ENCODE measurements at places on chromosomes 2 and 18.

DNA sequence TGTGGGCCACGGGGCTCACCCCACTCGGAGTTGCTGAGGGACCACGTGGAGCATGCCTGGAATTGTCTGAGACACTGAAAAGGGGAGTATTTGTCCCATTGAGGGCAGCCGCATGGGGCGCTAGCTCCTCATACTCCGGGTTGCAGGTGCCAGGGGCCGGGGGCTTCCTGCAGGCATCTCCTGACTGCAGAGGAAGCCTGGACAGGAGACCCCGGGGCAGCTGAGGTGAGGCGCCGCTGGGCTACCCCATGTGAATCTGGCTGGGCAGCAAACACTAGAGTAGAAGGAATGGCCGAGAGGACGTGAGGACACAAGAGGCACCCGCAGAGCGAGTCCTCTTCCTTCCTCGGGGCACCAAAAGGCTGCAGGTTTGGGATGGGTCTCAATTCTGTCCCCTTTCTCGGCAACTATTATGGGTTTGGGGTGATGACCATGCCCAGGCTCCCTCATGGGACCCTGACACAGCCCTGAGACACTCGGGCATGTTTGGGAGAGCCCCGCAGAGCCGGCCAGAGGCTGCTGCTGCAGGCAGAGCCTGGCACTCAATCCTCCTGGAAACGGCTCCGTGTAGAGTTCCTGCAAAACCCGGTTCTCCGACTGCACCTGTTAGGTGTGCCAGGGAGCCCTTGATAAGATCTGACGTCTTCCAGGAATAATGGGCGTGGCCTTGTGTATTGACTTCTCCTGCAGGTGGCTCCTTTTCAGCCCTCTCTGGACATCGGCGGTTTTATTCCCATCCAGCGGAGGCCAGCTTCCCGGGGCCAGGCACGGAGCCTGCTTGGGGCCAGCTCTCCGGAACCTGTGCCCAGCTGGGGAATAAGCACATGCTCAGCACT lies 77.0 kb downstream of the CTIF start:
- no peak for DNase-seq

DNA sequence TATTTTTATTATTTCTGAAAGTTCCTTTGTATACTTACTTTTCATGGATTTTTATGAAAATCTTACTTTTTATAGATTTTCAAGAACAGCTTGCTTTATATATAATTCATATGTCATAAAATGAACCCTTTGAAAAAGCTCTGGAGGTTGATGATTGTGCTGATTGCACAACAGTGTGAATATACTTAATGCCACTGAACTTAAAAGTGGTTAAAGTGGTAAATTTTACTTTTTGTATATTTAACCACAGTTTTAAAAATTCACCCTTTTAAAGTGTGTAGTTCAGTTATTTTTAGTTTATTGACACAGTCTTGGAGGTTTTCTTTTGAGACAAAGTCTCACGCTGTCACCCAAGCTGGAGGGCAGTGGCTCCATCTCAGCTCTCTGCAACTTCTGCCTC lies 8.4 kb downstream of the SANBR start:
- DNase-seq: no peak

GRCh38 chr2:229300790-229301189 lies 29.7 kb upstream of the PID1 start:
- DNase-seq: no peak

- no peak for DNase-seq
Observed at GRCh38 chr2:14322306-14322705, 310.2 kb upstream of the LRATD1 start.

DNA sequence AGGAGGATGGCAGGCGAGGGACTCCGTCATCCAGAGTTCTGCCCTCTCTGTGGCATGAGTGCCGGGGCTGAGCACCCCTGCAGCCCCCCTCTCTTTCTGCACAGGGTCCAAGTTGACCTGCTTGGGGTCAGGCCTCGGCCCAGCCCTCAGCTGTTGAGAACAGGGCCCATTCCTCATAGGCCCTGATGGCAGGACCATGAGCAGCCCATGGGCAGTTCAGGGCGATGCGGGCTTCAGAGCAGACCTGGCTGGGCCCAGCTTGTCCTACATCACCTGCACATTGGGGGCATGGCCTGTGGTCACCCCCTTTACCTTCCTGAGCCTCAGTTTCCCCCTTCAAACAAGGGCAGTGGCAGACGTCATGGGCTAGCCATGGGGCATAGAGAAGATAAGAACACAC lies 238.1 kb downstream of the SEPTIN10 start:
- no peak for DNase-seq

GRCh38 chr18:63238693-63239075 lies 80.9 kb downstream of the BCL2 start:
- no peak for DNase-seq

- no peak for DNase-seq
Observed at GRCh38 chr2:74047152-74047551, 62.4 kb downstream of the TET3 start.

- no peak for DNase-seq
Observed at GRCh38 chr2:64359892-64360657, 93.9 kb upstream of the LGALSL start.

DNA sequence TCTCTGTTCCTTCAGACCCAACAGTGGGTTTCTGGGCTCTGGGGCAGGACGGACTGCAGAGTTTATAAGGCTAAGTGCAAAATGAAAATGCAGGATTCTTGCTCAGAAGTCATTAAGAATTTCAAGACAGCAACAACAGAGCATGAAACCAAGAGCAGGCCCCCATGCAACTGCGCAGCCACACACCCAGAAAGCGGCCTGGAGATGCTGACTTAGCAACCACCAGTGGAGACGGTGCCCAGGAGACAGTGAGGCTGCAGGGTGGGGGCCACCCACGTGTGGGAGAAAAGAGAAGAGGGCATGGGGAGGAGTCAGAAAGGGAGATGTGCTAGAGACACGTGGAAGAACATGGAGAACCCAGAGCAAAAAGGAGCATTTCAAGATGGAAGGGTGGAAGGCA lies 66.5 kb downstream of the GALNT14 start:
- DNase-seq: no peak

DNA sequence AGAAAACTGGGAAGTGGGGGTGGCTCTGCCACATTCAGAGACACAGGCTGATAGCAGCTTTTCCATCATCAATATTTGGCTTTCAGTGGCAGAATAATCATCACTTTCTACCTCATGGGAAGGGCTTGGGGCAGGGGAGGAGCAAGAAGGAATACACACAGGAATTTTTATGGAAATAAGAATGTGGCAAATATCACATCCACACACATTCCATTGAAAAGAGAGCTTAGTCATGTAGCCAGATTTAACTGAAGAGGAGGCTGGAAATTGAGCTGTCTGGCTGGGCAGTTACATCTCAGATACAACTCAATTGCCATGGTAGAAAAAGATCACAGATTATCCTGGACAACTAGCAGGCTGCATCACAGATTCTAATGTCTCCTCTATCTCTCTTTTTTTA lies 1474.0 kb upstream of the ACVR2A start:
- DNase-seq: no peak

DNA sequence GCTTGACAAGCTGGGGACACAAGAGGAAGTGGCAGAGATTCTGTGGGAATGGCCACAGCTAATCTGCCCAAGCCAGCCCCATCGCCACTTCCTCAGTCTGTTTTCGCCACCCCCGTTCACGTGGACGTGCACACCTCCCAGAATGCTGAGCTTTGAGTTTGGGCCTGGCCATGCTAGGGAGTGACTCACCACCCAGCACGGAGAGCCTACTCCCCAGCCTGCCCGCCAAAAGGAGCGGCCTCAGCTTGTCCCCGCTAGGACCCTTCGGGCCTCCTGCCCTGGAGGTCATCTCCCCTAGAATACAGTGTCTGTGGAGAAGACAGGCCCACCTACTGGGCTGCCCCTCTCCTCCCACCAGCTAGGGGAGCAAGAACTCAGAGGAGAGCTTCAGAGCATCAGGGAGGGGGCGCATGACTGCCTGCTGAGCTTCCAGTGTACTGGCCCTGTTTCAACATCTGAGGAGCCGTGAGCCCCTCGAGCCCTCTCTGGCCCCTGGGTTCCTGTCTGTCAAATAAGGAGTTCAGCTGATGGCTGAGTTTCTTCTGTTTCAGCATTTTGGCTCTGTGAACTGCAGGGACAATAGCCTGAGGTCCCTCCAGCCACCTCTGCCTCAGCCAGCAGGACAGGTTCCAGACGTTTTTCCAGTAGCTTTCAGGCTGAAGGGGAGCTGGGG lies 5.1 kb downstream of the SLC35F6 start:
- DNase-seq: no peak

DNA sequence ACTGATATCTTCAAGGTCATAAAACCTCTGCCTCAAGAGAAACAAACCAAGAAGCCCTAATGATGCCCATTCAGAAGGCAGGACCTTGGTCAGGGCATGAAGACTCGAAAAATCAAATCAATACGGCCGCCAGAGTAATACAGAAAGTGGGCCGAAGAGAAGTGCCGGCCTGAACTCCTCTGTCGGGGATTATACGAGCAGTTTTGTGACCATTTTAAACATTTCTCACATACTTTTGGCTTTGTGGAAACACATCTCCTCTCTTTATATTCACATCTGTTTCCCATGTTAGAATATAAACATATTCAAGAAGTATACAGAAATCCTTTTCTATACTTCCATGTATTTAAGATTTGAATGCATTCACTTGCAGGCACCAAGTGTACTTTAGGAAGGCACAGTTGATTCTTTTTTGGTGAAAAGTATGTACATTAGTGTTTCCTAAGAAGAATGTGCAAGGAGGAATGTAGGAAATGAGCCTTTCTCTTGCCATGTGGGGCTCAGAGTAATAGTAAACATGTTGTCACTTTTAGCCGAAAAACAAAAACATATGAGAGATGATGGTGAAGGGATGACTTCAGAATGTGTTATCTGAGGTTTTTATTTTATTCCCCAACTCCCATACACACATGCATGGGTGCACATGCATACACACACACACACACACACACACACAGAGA lies 707.9 kb upstream of the ID2 start:
- no peak for DNase-seq

DNA sequence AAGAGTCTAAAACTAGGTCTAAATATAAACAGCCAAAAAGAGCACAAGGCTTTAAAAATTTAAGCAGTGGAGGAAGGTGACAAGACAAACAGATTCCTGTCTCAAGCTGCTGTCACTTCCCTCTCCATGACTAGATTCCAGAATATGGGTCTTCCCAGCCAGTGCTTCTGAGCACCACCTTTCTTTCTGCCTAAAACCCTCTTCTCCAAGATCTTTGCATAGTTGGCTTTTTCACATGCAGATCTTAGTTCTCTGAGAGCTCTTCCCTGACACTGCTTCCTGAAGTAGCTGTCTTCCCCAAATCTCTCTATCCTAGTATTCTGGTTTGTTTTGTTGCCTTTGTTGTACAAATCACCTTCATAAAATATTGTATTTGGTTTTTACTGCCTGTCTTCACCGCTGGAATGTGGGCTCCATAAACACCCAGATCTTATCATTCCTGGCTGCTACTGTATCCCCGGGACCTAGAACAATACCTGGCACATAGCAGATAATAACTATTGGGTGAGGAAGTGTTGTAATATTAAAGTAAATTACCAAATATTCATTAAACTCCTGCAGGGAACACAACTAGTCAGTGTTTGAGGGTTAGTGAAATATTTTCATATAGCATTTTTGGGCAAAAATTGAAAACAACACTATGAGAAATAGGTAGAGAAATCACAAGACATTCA lies 150.2 kb downstream of the CCDC85A start:
- no peak for DNase-seq

GRCh38 chr2:241190291-241190981 lies 2.0 kb downstream of the ANO7 start:
- no peak for DNase-seq

GRCh38 chr2:196338440-196338839 lies 167.1 kb upstream of the STK17B start:
- no peak for DNase-seq

DNA sequence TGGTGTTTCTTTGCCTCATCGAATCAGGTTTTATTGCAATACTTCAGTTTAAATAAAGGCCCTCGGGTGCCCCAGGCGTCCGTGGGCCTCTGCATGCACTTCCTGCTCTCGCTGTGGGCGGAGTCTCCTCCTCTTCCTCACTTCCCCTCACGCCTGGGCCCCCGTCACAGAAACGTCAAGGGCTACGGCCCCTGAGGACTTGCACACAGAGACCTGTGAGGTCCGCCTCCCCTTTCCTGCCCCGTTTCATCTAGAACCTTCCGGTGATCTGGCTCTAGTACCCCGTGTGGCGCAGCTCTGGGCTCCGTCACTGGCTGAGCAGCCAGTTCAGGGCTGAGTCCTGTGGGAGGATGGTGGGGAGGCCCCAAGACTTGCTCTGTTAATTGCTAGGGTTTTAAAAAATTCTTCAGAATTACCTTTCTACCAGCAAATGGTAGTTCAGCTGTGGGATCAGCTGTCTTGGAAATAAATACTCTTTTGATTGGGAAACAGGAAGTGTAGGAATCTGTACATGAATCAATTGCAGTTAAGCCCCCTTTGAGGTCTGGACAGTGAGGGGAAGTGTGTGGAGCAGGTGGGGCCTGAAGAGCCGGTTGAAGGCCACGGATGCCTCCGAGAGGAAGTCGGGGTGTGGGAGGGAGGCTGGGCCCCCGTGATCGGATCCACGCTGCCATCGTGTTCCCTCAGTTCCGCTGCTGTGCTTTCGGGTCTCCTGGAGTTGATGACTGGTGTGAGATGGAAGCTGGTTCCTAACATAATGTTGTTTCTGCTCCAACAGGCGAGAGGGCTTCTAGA lies 10.2 kb downstream of the NFATC1 start:
- no peak for DNase-seq

DNA sequence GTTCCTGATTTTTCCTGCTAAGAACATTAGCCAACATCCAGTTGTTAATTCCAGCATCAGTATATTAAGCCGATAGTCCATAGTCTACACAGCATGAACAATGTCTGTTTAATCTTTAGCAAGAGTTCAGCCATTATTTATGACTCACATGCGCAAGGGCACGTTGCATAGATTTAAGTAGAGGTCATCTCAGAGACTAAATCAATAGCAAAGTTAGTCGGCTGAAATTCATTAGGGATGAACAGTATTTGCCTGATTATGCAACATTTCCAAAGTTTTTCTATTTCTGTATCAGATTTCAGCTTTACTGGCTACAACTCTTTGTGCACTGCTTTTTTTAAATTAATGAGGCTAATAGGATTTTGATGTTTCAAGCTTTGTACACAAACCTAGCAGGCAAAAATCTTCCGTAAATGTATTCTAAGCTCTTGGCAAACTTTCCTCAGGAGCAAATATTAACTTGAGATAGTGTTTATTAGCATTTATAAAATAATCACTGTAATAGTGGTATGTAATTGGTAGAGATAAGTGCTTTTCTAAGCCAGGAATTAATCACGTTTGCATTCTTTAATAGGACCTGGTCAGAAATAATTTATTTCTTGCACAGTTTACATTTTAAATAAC lies 578.7 kb upstream of the ID2 start:
- no peak for DNase-seq
